ENCODE measurements at places on chromosomes 2 and 18.
A peak's percentile ranks its signal among the peaks of the same experiment; 100 is the strongest.

- no peak for DNase-seq
Measured at GRCh38 chr2:163347982-163348856, 387.6 kb downstream of the FIGN start.

DNA sequence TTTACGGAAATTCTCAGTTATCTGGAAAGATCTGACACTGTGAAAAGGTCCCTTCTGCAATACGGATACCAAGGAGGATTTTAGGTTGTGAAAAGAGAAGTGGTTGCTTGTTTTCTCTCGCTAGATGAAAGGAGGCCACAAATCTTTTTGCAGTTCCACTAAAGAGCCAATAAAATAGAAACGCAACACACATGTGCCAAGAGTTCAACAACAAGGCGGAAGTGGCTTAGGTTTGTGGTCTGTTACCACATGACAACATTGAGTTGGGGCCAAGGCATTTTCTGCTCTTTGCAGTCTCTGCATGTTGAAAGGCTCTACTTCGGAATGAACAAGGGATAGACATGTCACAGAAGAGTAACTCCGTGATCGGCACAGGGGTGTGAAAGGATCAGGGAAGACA, 115.7 kb upstream of the OSR1 start:
- DNase-seq, result peak; percentile 28

DNA sequence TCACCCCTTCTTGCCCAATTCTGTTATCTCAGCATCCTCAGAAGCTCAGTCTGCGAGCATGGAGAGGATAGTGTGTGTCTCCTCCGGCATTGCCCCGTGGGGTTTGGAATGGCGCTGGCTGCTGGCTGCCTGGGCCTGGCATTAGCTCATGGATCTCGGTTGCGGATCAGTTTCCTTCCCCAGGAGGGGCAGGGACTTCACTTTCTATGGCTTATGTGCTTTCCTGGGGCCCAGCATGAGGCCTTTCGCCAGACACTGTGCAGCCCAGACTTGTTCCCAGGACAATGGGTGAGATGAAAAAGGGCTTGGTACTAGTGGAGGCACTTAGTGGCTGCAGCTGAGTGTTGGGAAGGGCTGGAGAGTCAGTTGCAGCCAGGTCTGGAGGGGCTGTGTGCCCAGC, 143.3 kb downstream of the GLI2 start:
- DNase-seq, result no peak

- no peak for DNase-seq
Measured at GRCh38 chr18:394262-394986, 106.1 kb downstream of the COLEC12 start.

DNA sequence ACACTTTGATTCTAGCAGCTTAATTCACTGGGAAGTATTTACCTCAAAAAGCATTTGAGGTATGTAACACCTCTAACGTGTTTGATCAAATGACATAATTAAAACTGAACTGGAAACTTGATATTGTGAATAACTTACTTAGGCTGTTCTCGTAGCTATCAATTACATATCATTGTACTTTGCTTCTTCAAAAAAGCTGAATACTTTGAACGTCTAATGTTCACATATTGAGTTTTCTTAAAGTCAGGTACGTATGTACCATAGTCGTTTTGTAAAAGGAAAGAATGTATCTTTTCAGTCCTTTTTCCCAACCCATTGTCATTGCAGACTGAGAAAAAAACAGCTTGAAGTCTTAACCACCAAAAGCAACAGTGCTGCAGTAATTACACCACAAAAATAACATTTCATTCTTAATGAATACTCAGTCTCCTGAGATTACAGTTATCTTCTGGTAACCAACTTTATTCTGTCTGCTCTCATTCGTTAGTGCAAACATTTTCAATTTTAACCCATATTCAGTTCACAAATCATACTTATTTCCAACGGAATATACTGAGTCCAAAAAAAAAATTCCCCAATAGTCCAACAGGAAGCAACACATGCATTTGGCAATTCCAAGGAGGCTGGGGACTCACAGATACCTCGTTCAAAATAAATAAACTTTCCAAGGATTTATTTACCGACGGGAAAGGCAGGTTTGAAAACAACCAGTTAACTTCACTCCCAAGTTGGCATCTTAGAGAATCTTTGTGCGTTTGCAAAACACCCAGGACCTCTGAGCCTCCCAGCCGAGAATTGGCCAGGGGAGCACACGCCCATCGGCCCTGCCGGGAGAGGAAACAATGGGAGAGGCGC, 1.1 kb downstream of the CHN1 start:
- DNase-seq, result no peak

GRCh38 chr2:144659731-144660275, 139.9 kb upstream of the ZEB2 start:
- DNase-seq, result peak; percentile 89

DNA sequence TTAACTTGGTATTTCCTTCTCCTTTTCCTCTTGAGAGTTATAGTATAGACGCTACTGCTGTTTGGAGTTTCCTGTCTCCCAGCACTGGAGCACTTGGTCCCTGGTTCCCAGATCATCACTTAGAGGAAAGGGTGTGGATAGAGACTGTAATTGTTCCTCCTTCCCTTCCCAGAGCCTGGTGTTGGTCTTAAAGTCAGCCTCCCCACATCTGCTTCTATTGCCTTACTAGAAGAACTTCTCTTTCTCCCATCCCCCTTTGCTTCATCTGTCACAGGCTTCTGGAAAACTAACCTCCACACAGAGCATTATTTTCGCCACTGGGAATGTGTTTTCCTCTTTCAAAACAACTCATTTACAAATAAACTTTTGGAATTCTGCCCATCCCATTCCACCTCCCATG, 131.0 kb downstream of the CCDC85A start:
- DNase-seq, result no peak

DNA sequence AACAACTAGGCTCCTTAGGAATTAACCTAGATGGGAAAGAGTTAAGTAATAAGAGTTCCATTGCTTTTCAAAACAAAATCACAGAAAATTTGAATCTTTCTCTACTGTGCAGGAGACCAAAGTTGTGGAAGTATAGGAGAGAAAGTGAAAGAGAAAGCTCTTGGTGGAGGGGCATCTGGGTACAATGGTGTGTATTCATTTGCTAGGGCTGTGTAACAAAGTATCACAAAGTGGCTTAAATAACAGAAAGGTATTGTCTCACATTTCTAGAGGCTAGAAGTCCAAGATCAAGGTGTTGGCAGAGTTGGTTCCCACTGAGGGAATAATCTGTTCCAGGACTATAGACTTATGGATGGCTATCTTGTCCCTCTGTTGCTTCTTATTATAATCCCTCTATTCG, 50.5 kb upstream of the GORASP2 start:
- no peak for DNase-seq

- no peak for DNase-seq
Measured at GRCh38 chr2:127121353-127121752, 14.4 kb upstream of the BIN1 start.

DNA sequence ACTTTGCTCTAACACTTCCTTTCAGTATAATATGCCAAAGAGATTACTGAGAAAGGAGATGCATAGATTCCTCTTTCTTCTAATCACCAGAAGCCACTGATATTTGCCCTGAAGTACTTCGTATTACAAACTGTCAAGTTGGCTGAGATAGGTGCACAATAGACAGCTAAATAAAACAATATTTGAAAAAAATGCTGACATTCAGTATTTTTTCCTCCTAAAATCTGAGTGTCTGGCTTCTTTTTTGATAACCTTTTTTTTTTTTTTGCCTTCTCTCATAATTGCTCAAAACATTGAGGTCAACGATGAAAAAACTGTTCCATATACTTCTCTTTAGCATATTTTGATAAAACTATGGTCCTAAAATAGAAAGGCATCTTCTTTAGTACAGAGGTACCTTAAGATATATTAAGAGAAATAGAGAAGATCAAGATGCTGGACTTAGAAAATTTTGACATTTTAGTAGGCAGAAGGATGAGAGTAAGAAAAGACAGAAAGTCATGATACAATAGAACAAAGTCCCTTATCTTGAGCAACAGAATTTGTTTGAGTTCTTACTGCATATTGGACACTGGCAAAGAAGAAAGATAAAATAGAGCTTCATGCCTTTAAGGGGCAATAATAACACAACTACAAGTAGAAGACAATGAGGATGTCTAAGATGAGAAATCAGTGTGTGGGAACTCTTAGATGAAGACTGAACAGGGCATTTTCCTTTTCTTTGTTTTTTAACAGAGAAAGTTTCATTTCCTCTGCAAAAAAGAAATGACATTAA, 220.7 kb downstream of the PTH2R start:
- no peak for DNase-seq

- DNase-seq, result no peak
Measured at GRCh38 chr18:8443505-8443904, 165.7 kb upstream of the RAB12 start.

- no peak for DNase-seq
Measured at GRCh38 chr2:199366406-199366805, 91.3 kb downstream of the SATB2 start.

DNA sequence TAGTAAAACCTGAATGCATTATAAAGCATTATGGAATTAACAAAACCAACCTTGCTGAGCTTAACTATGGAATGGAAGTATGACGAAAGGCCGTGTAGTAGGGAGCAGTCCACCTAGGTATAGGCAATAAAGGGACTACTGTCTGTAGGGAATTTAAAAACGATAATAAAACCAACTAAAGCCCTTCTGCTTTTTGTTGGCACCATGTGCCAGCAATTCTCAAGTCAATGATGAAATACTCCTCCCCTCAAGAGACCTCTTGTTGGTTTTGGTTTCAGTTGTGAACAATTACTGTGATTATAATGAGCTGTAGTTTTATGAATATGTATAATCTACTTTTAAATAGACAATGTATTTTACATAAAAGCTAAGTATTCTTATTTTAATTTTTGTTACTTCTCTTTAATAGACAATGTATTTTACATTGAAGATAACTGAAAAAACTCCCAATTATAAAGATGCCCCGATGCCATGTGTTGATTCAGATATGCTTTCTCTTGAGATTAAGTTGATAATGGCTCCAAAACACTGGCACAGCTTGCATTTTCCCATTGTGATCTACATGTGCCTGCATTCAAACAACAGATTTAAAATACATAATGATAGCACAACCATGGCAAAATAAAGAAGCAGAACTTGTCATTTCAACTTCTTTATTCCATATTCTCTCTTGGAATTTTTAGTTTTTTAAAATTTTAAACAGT, 55.5 kb upstream of the ZDBF2 start:
- no peak for DNase-seq

DNA sequence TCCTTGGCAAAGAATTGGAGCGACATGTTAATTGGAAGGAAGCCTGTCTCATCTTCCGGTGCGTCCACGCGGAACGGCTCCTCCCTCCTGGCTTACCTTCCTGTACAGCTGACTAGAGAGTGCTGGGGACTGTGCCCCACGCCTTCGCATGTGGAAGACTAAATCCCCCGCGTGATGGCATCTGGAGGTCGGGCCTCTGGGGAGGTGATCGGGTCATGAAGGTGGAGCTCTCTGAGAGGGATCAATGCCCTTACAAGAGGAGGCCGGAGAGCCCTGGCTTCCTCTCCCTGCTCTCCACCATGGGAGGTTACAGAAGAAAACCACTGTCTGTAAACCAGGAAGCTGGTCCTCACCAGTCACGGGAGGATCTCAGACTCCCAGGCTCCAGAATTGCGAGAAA, 104.1 kb upstream of the OTOS start:
- DNase-seq, result no peak
